Vagina (tissue), 2 donors: ENCODE measurements at places on chromosomes 7 and 10.

GRCh38 chr10:131722525-131723264 lies 178.1 kb upstream of the PPP2R2D start:
- no peaks in the 10 kb centered on the region for H3K36me3 ChIP-seq
- no peak for DNase-seq
- H3K4me1 ChIP-seq: peaks cover 9% of the 10 kb centered on the region
- no peak overlapping the region for H3K4me3 ChIP-seq

DNA sequence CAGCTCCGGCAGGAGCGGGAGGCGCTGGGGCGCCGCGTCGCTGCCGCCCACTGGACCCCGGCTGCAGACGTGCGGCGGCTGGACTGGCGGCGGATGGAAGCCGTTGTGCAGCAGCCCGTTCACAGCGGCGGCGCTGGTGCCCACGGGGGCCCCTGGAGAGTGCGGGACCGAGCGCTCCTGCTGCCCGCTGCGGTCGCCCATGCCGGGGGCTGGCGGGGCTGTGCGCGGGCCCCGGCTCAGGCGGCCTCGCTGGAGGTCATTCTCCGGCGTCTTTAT lies 413 bp downstream of the PANK1 start:
- peak overlapping the region; percentile 74 for H3K27ac ChIP-seq
- peak overlapping the region; percentile 66 for H3K4me3 ChIP-seq
- no peaks in the 10 kb centered on the region for H3K36me3 ChIP-seq
- H3K27me3 ChIP-seq: no peaks in the 10 kb centered on the region

GRCh38 chr7:105065104-105065503 lies 51.1 kb downstream of the KMT2E start:
- no peaks in the 10 kb centered on the region for H3K27me3 ChIP-seq
- H3K27ac ChIP-seq: no peak overlapping the region
- peaks cover 19% of the 10 kb centered on the region for H3K4me1 ChIP-seq
- H3K36me3 ChIP-seq: peaks cover 57% of the 10 kb centered on the region
- H3K4me3 ChIP-seq: no peak overlapping the region

DNA sequence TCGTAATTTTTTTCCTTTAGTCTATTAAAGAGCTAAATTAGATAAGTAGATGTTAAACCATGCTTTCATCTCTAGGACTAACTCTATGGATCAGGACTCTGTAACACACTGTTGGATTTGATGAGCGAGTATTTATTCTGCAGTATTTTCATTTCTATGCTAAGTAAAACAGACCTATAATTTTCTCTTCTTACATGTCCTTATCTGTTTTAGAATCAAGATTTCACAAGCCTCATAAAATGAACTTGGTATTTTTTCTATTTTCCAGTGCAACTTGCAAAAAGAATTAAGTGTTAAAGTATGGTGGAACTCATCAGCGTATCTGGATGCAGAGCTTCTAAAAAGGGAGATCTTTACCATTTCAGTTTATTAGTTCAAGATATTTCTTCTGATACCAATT lies 2.4 kb downstream of the CACUL1 start:
- no peaks in the 10 kb centered on the region for H3K27me3 ChIP-seq
- H3K4me3 ChIP-seq: no peak overlapping the region
- DNase-seq: no peak

- DNase-seq: no peak
- peaks cover 9% of the 10 kb centered on the region for H3K4me1 ChIP-seq
- no peaks in the 10 kb centered on the region for H3K27me3 ChIP-seq
- no peaks in the 10 kb centered on the region for H3K36me3 ChIP-seq
- no peak overlapping the region for H3K4me3 ChIP-seq
- H3K27ac ChIP-seq: no peak overlapping the region
Observed at GRCh38 chr10:95697429-95697828, 3.7 kb upstream of the TCTN3 start.
